Activated naive CD4-positive, alpha-beta T cell treated with anti-CD3 and anti-CD28 coated beads, Interleukin-2, amount 10 ng/mL, durations not matched to agents 7 days and 5 days (primary cell): ENCODE measurements at places on chromosomes 1 and 21.
A peak's percentile ranks its signal among the peaks of the same experiment; 100 is the strongest.

DNA sequence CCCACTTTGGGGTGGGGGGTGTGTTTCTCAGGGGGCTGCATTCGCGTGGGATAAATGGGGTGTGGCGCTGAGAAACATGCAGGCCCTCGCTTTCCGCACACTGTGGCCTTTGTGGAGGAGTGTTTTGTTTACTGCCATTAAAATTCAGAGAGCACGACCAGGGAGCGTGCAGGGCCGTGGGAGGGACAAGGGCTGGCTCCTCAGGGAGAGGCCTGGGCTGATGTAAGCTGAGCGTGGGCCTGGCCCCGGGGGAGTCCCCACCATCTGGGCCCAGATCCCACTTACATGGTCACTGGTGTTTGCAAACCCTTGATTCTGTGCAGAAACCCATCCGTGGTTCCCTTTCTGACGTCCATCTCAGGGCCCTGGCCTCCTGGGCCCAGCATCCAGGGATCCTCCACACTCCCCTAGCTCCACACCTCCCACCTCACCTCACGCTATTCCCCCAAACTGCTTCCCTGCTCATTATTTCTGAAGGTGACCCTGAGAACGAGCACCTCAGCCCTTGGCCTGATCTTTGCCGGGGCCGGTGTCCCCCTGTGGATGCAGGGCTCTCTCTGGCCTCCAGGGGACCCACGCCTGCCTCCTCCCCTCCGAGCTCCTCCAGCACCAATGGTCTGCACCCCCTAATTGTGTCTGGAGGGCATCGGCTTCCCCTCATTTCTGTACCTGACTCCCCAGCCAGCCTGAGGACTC lies 92.5 kb upstream of the SIM2 start:
- DNase-seq = no peak

- peak; percentile 73 for DNase-seq
Measured at GRCh38 chr1:33298623-33299277, 22.1 kb downstream of the A3GALT2 start.

DNA sequence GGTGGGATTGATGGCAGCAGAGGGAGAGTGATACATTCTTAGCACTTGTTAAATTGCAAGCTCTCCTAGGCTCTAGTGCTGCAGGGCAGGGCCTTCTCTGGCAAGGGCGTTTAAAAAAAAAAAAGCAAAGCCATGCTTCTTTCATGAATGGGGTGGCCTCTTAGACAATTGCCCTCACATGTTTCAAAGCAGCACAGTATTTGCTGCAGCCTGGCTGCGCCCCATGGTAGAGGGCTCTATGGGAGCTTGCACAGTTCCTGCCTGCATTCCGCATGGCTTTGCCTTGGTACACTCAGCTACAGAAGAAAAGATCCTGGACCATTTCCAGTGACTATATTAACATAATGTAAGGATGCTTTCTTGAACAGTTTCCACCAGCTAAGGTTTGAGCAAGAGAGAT lies 267.2 kb downstream of the ZNF648 start:
- DNase-seq = no peak

- DNase-seq = peak; percentile 40
Measured at GRCh38 chr1:209585672-209586071, 2.2 kb downstream of the CAMK1G start.

DNA sequence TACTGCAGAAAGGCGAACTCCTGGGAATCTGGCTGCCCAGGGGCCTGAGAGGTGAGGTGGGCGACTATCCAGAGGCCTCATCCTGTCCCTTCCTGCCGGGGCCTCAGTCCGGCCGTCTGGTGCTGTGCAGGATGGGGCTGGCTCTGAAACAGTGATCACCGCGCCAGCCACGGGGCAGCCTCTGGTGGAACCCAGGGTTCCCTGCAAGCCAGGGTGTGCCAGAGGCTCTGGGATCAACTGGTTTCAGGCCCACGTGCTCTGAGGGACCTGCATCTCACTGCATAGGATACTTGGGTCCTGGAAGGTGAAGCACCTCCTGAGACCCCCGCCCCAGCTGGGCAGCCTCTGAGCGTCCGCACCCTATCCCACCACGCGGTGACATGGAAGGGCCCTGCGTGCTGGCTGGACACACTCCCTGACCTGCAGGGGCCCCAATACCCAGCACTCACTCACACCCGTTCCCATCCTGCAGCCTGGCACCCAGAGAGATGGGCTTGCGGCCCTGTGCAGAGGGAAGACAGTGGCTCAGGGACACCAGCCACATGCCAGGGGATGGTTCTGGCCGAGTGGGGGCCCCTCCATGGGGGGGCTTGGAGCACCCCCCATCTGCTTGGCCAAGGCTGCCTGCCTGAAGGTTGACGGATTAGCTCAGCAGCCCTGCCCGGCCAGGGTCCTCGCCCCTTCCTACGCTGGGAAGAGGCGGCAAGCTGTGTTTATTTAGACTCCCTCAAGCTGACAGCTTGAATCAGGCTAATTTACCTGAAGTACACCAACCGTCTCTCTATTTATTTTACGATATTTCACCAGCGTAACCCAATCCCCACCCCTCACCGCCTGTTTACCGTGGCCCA lies 64.3 kb upstream of the TTC34 start:
- DNase-seq = no peak

DNA sequence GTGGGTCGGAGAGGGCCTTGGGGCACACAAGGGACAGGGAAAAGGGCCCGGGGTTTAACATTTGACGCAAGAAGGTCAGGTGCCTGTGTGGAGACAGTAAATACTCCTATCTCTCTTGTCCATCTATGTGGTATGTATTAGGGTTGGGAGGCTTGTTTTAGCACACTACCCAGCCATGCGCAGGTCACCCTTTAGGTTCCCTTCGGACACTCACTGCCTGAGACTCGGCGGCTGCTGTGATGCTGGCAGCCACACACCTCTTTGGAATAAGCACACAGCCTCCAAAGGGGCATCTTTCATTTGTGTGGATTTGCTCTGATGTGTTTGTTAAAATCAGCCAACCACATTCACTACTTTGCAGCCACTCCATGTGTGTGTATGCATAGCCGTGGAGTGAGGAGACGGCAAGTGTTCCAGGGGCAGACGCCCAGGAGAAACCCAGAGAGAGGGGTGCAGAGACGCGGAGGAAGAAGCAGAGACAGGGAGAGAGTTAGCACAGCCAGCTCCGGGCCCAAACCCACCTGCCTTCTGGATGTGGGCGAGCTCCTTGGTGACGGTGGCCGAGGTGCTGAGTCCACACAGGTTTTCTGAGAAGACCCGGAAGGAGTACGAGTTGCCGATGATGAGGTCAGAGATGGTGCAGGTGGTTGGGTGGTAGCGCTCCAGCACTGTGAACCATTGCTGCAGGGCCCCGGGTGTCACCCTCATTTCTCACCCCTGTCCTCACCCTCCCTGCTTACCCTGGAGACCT lies 5.7 kb downstream of the MYBPH start:
- DNase-seq = no peak

- DNase-seq = no peak
Measured at GRCh38 chr1:7630378-7630777, 140.7 kb upstream of the VAMP3 start.

- DNase-seq = peak; percentile 52
Measured at GRCh38 chr1:58781541-58782177, 2.2 kb downstream of the JUN start.

DNA sequence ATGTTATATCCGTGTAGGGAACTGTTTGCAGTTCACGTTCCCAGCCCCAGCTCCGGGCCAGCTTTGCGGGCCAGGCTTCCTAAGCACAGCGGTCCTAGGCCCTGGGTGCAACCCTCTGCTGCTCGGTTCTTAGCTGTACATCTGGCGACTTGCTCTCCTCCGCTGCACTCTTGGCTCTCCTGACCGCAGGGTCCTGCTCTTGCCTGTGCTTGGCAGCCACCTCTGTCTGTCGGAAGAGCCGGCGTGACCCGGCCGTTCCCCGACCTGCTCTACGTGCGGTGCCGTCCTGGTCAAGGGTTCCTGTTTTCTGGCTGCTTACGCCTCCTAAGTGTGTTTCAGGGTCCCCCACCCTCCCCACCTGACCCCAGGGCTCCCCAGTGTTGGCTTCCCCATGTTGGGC lies 36.7 kb downstream of the FAAP20 start:
- no peak for DNase-seq

DNA sequence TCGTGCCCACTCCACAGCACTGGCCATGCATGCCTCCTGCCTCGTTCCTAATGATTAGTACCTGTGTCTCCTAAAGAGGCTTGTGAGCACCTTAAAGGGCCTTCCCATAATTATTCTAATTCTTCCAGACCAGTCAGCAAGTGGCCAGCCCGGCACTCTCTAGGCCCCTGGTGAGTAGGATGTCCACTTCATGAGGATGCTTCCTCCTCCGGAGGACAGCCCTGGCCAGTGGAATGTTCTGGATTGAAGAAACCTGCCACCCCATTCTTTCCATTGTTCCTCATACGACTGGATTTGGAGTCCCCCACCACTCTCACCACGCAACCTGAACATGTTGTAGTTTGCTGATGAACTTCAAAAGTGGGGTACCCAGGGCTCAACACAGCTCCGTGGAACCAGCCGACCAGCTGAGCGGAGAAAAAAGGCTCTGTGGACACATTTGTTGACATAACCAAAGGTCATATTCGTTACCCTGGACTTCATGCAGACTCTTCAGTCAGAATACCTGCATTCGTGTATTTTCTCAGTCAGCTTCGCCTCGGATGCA lies 46.7 kb upstream of the LBR start:
- no peak for DNase-seq

DNA sequence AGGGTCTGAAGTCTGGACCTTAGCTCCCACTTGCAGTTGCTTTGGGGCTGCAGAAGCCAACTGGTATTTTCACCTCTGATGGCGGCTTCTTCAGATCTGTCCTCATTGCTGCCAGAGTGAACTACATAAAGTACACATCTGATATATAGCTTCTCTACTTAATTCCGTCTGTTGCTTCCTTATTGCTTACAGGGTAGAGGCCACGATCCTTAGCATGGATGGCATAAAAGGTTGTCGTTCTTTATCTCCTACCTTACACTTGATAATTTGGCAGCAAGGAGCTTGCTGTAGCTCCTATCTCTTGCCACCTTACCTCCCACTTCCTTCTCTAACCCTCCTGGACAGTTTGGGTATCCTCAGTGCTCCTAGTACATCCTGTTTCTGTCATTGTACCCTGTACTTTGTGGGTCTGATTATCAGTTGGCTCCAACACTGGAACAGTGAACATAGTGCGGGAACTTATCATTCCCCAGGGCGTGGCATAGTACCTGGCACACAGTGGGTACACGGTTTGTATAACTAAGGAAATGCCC lies 30.9 kb upstream of the NBL1 start:
- DNase-seq = no peak

GRCh38 chr1:34743775-34744174 lies 11.1 kb upstream of the GJB5 start:
- DNase-seq = no peak
